Chondrocyte (in vitro differentiated cells): ENCODE measurements at places on chromosomes 12 and 14. TPM values are rescaled to one million over a fixed set of nuclear protein-coding genes. Genes with fewer than 3 reads are reported as not detected.

PLEKHH1 gene
- 0.65 to 2.8 TPM (median 1.1 TPM) in 3 replicates for total RNA-seq

VRTN gene
- not detected in 3 replicates for total RNA-seq

DNAH10 gene
- total RNA-seq: 0.46 to 1.2 TPM (median 0.95 TPM) in 3 replicates

CLEC4A gene
- 0.65 to 1.1 TPM (median 0.99 TPM) in 3 replicates for total RNA-seq

DNA sequence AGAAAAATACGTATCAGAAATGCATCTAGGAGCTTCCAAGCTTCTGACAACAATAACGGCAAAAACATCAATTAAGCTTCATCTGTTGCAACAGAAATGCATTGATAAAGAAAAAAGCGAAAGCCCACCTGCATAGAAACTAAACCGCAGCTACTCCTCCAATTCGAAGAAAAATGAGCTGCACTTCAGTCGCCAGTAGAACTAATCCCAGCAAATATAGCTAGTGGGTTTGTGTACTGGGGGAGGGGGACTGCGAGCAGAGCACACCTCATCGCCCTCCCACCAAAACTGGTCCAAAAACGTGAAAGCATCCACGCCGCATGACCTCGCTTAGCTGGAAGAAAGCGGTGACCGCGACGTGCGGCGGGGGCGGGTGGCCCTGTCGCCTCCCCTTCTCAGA is 1.2 kb downstream of the SLC35F4 start:
- no peak for DNase-seq

GRCh38 chr14:99041141-99041819 is 230.7 kb downstream of the BCL11B start:
- DNase-seq: peak; percentile 40
